Stimulated activated CD8-positive, alpha-beta memory T cell treated with anti-CD3 and anti-CD28 coated beads, Interleukin-15, amount 100 ng/mL, for 48 hours (primary cell): ENCODE measurements at places on chromosomes 11 and 22.

GRCh38 chr22:17890892-17891291 is 116.6 kb upstream of the BID start:
- DNase-seq, result no peak

- no peak for DNase-seq
Measured at GRCh38 chr11:47099214-47099917, 77.3 kb downstream of the ARFGAP2 start.

- DNase-seq, result no peak
Measured at GRCh38 chr11:57095417-57095816, 86.3 kb upstream of the LRRC55 start.

DNA sequence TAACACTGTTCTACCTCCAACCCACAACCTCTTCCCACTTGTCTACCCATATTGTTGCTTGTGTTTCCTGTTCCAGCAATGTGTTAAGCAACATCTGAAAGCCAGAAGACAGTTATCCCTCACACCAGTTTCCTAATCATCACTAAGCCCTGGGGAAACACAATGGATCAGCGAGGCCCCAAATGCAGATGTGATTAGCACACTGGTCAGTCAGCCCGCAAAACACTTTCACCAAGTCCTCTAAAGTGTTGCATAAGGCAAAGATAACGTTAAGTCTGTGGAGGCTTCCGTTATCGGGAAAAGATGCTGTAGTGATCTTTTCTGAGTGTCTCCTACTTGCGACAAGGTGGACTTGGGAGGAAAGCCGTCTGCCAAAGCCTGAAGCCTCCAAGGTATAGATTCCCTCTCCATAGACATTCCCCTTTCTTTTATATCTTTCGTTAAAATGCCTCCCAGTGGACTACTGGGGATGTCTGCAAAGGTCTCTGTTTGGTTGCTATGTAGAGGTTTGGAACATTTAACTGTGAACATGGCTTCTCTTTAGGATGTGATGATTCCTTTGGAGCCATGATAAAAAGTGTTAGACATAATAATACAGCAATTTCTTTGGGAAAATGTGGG is at the start of gene MS4A3:
MS4A3 (plus strand) TSS at position 317 of the 621 bp plus-strand sequence. CDS start 4,496 bp downstream, outside the sequence.
- DNase-seq, result no peak

GRCh38 chr11:59011655-59012397 is 72.5 kb downstream of the GLYATL1 start:
- no peak for DNase-seq

DNA sequence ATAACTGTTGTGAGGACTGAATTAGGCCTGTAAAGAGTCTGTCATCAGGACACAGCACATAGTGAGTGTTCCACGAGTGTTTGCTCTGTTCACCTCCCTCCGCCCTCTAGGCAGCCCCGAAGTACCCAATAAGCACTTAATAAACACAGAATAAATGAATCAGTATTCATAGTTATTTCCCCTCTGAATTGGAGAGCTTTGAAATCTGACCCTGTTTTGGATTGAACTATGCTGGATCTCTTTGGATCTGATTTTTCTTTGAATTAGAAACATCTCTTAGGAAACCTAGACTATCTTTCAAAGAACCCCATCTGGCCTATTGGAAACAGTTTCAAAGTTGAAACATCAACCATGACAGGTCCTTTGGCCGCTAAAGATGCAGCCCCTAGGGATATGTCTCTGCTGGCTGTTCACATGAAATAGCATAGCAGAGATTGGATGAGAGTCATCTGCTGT is 615.5 kb downstream of the NTM start:
- DNase-seq, result no peak

DNA sequence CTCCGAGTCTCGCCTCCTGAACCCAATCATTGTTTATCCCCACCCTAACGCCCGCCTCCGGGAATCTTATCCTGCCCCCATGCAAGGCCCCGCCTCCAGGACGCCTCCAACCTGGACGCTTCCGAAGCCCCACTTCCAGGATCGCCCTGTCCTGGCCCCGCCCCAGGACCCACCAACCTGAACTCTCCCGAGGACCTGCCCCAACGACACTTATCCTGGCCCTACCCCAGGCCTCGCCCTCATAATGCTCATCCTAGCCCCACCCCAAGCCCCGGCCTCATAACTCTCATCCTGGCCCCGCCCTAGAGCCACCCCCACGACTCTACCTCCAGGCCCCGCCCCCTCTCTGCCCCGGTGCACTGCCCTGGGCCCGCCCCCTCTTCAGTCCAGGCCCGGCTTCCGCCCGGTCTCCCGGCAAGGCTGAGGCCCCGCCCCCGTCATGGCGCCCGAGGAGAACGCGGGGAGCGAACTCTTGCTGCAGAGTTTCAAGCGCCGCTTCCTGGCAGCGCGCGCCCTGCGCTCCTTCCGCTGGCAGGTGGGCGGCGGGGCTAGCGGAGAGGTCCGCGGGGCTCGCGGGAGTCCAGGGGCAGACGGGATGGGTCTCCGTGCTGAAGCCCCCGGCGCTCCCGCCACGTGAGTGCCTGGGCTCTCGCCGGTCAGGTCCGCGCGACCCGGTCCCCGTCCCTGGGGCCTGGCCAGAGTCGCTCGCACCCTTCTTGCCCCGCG is 45.7 kb upstream of the DEFB108B start:
- peak; percentile 76 for DNase-seq

DNA sequence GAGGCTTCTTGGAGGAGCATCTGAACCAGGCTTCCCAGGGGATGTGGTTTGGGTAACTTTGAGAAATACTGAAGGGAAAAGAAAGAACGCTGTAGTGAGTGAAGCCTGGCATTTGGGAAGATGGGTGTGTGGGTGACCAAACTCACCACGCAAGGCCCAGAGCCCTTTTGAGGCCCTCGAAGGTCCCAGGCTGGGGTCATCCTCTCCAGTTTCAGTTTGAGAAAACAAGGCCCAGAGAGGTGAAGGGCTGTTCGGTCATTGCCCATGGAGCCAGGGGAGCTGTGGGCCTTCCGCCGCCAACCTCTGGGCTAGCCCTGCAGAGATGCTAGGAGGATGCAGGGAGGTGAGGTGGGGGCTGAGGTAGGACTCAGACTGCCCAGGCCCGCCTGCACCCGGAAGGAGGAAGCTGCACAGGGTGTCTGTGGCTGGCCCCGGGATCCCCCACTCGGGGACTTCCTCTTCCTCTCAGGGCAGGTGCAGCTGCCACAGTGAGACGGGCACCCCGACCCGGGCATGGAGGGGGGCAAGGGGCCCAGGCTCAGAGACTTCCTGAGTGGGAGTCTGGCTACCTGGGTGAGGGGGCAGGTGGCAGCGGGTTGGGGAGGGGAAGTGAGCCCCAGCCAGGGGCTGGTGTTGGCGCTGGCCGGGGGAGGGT is at the start of gene CCDC88B:
CCDC88B (plus strand) TSS at position 451 of the 655 bp plus-strand sequence; CDS start at position 514, 63 bp downstream.
- peak; percentile 77 for DNase-seq

- DNase-seq, result no peak
Measured at GRCh38 chr22:43218786-43219185, 31.9 kb upstream of the TTLL12 start.

- DNase-seq, result no peak
Measured at GRCh38 chr11:69107413-69107812, 48.3 kb upstream of the SMIM38 start.

GRCh38 chr11:2574043-2574552 is 125.7 kb downstream of the KCNQ1OT1 start:
- no peak for DNase-seq

DNA sequence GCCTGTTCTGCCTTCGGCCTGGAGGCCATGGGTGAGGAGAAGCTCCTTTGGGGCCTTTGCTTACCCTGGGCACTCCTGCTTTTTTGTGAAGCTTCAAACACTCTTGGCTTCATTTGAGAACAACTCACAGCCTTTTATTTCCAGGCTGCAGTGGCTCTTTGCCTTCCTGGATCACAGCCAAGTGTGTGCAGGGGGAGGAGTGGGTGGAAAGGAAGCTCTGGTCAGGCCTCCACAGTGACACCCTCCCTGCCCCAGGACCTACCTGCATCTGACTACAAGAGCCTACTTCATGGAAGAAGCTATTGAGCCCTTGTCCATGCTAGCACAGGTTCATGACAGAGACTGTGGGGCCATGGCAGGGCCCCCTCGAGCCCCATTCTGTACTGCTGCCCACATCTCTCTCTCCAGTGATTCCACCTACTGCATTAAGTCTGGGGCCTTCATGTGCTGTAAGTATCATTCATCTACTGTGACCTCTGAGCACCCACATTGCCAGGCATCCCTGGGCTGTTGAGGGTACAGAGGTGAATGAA is 52.3 kb downstream of the GAB4 start:
- no peak for DNase-seq

DNA sequence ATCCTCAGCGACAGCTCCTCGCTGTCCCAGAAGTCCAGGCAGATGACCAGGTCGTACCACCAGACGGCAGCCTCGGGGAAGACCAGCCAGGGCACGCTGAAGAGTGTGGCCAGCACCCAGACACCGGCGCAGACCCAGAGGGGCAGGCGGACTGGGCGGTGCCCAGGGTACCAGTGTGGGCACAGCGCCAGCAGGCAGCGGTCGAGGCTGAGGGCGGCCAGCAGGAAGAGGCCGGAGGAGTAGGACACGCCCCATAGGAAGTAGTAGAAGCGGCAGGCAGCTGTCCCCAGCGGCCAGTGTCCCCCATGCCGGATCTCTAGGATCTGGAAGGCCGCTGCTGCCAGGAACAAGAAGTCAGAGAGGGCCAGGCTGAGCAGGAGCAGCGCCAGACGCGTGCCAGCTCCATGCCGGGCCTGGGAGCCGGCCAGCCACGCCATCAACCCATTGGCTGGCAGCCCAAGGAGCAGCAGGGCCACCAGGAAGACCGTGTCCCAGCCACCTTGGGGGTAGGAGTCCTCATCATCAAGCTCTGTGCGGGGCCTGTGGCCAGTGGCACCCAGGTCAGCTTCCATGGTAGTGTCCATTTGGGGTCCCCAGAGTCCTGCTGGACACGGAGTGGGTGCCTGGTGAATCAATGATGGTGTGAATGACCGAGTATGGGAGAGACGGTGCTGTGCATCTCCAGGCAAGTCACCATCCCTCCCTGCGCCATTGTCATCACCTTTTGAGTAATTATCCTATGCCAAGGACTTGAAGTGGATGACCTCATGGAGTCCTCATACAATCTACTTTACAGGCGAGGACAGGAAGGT is at the start of gene GPR152:
GPR152 (minus strand) TSS at position 589 of the 812 bp plus-strand sequence; CDS start at position 584, 5 bp downstream.
- no peak for DNase-seq

- DNase-seq, result no peak
Measured at GRCh38 chr11:124078591-124078990, 36.7 kb upstream of the VWA5A start.

GRCh38 chr11:85961930-85962363 is 106.8 kb downstream of the CCDC83 start:
- DNase-seq, result no peak

DNA sequence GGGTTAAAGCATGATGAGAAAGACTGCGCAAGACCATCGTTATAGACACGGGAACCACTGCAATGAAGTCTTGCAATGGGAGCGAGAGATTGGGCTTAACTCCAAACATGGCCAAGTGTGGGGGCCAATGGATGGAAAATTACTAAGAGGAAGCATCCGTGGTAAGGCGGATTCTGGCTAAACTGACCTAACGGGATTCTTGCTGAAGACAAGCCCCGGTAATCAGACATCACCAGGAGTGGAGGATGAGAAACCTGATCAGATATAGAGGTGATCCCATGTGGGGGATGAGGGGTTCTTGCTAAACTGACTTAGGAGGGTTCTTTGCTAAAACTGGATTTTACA is 5.8 kb upstream of the SYNGR1 start:
- no peak for DNase-seq

GRCh38 chr11:62143727-62144126 is 19.9 kb downstream of the INCENP start:
- no peak for DNase-seq

- DNase-seq, result no peak
Measured at GRCh38 chr11:92240916-92241315, 16.3 kb downstream of the FAT3 start.

- DNase-seq, result no peak
Measured at GRCh38 chr22:44592126-44592823, 94.2 kb upstream of the RTL6 start.

DNA sequence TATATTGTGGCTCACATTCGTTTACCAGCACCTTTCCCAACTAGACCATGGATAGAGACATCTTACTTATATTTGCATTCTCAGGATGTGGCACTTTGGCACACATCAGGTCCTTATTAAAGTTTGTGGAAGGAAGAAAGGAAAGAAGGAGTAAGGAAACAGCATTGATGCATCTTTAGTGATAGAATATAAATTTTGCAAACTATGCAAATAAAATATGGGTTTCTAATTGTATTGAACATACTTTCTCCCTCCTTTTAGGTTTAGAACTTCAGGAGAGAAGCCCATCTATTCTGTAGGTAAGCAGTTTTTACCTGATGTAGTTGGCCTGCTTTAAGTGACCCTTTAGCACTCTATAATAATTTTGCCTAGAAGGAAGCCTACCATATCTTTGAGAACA is 20.4 kb downstream of the MRPL48 start:
- no peak for DNase-seq

- DNase-seq, result no peak
Measured at GRCh38 chr22:34797826-34798225, 268.1 kb upstream of the ISX start.

GRCh38 chr11:34274712-34275398 is 83.0 kb downstream of the ABTB2 start:
- DNase-seq, result no peak

DNA sequence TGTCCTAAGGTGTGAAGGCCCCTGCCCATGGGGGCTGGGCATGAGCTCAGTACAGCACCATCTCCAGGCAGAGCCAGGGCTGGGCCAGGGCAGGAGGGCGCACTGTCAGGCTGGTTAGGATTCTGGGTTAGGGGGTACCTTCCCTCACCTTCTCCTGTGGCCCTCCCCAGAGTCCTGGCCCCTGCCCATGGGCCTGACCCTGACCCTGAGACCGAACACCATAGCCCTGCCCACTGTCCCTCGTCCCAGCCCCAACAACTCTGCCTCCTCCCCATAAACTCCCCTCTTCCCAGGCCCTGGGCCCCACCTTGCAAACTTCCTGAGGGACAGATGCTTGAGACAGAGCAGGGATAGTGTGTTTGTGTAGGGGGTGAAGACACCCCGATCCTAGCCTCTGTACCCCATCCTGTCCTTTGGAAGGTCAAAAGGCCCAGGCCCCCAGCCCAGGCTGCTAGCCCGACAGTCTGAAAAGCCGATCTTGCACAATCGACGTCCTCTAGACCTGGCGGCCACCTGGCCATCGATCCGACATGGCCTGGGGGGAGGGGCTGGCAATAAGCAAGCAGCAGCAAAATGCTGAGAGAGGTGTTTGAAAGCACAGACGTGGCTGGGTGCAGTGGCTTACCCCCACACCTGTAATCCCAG is 2.7 kb upstream of the TMPRSS6 start:
- DNase-seq, result no peak

GRCh38 chr22:45341498-45341897 is 31.8 kb downstream of the FAM118A start:
- peak; percentile 40 for DNase-seq

GRCh38 chr22:19214078-19214473 is 35.5 kb upstream of the SLC25A1 start:
- no peak for DNase-seq

- DNase-seq, result no peak
Measured at GRCh38 chr11:1205987-1206331, 16.9 kb upstream of the MUC5B start.

DNA sequence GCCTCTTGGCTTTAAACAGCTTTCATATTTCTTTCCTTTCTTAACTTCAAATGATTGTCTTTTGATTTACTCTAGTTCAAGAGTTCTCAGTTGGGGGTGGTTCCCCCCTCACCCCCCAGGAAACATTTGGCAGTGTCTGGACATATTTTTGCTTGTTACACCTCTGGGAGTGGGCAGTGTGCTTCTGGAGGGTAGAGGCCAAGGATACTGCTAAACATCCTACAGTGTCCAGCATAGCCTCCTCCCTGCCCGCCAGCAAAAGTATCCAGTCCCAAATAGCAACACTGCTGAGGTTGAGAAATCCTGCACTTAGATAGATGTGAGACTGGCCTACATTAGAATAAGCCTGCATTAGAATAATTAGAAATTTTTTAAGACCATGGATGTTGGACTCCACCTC is 3.2 kb downstream of the PPP6R3 start:
- DNase-seq, result no peak

- DNase-seq, result no peak
Measured at GRCh38 chr11:12109591-12110196, 696 bp upstream of the MICAL2 start.
